Ovary (tissue), 10 donors: ENCODE measurements at places on chromosomes 7 and 10. TPM values are rescaled to one million over a fixed set of nuclear protein-coding genes. Genes with fewer than 3 reads are reported as not detected.

DNA sequence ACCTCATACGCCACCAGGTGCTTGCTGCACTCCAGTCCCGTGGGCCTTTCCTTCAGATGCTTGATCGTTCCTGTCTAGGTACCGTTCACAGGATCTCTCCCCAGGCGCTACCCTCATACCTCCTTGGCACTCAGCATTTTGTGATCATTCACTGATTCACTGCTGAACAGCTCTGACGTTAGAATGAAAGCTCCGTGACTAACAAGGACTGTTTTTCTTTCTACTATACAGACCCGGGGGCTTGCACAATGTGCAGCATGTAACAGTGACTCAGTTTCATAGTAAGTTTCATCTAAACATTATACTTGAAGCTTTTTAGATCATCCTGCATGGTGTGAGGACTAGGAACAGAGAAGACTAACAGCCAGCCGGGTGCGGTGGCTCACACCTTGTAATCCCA lies 20.6 kb downstream of the KIN start:
- H3K27ac ChIP-seq, result no peak overlapping the region
- no peak overlapping the region for H3K4me3 ChIP-seq
- no peak for DNase-seq
- H3K27me3 ChIP-seq, result no peaks in the 10 kb centered on the region

- no peak overlapping the region for H3K27ac ChIP-seq
- no peak for DNase-seq
- H3K27me3 ChIP-seq, result no peaks in the 10 kb centered on the region
- no peaks in the 10 kb centered on the region for H3K36me3 ChIP-seq
- H3K4me1 ChIP-seq, result peaks cover 5% of the 10 kb centered on the region
- no peak overlapping the region for H3K4me3 ChIP-seq
Measured at GRCh38 chr7:107210400-107210799, 41.6 kb downstream of the HBP1 start.

DNA sequence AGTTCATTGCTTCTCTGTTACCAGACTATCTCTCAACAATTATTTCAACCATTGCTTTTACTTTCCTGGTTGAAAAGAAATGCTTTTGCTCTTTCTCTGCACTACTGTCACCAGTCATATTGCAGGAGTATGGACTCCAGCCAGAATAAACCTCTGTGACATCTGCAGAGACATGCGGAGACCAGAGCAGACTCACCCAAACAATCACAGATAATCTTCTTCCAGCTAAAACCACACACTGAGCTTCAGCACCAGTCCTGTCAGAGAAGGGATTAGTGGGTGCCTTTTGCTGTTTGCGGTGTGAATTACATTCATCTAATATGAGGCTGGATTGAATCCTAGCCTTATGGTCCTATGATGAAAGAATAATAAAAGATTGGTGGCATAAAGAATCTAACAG lies 258.6 kb downstream of the CNTNAP2 start:
- no peak overlapping the region for H3K27ac ChIP-seq
- H3K4me1 ChIP-seq, result no peaks in the 10 kb centered on the region
- H3K4me3 ChIP-seq, result no peak overlapping the region
- H3K27me3 ChIP-seq, result no peaks in the 10 kb centered on the region

GRCh38 chr7:47039904-47040303 lies 542.0 kb downstream of the TNS3 start:
- DNase-seq, result no peak
- H3K27me3 ChIP-seq, result no peaks in the 10 kb centered on the region
- H3K4me3 ChIP-seq, result no peak overlapping the region
- peaks cover 8% of the 10 kb centered on the region for H3K4me1 ChIP-seq

The LAMB1 gene
- 151 TPM for total RNA-seq
